AG20443 (cell line): ENCODE measurements at places on chromosomes 7 and 10.

DNA sequence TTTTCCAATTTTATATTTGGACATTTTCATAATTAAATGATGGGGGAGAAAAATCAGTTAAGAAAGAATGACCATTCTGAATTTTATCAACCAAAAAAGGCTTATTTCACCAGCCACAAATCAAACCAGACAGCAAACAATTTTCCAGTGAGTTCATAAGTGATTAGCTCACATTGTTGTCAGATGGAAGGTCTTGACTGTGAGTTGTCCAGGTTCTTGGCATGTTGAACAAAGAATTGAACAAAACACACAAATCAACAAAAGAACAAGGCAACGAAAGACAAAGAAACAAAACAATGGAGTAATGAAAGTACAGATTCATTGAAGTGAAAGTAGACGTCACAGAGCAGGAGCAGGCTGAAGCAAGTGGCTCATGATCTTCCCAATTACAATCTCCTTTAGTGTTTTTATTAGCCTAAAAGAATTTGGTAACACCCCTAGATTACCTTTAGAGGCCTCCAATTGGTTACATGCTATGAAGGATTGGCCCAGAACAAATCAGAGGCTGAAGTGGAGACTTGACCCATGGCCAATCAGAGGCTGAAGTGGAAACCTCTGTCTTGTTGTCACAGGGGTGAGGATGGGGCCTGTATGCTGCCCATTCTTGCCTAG is 248.7 kb downstream of the NEBL start:
- DNase-seq = no peak

DNA sequence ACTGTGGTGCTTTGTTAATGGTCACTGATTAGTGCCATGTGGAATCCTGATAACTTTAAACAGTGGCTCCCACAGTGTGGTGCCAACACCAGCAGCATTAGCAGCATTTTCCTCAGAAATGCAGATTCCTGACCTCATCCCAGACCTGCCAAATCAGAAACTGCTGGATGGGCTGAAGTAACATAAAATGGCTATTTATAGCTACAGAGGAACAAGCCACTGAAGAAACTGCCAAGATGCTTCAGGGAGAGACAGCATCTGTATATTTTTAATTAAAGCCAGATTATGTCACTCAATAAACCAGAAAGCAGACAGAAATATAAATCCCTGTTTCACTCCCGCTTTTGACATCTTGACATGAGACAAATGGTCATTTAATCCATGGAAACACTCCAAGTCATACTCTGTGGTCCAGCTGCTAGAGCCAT is 178.5 kb downstream of the AMPH start:
- DNase-seq = peak; percentile 40

DNA sequence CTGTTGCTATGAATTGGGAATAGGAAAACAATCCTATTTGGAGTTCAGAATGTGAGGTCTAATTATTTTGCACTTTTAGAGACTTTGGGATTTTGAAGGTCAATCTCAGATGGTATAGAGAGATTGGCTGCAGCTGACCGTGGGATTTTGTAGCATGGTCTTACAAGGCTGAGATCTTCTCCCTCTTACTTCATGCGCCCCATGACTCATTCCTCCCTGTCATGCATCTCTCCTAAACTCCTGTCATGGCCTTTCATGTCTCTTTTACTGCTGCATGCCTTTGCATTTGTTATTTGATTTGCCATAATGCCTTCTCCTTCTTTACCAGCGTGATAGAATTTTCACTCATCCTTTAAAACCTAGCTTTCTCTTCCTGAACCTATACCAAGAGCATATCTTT is 133.1 kb downstream of the BBS9 start:
- no peak for DNase-seq

DNA sequence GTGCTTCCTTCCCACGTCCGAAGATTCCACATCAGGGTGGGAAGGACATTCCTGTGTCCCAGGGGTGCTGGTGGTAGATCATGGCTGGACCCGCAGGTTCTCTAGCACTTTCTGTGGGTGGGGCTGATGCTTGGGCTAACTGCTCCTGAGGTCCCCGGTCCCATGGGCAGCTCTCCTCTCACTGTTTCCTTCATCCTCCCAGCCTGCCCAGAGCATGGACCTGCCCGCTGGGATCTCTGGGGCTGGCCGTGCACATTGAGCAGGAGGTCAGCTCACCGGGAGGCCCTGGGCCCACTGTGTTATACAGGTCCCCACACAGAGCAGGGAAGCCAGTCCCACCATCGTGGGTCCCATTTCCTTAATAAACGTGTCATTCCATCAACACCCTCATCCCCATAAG is 502.3 kb downstream of the TCERG1L start:
- DNase-seq = no peak

DNA sequence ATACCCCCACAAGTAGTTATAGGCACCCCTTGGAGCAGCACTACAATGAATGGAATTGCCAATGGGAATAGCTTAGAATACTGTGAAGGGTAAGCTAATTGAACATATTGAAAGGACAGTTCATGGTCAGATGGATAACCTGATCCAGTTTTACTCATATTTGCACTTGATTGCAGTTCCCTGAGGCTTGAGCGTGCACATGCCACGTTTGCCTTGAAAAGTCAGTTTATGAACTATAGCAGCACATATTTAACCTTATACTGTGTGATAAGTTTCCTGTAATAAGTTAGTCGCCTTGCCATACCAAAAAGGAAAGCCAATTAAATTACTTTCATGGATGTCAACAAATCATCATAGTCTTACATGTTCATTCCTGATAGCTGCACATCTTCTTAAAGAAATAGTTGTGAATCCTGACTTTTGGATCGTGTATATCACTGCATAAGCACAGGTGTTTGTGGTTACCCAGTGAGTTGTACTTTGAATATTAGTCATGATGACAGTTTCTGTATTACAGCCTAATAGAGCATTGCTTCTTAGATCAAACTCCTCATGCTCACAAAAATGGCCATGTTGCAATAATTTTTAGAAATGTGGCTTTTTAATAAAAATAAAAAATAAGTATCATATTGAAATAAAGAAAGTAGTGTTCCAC is 21.6 kb downstream of the DNTT start:
- no peak for DNase-seq

GRCh38 chr7:134999136-134999535 is 12.8 kb downstream of the AGBL3 start:
- DNase-seq = no peak

- no peak for DNase-seq
Observed at GRCh38 chr7:1108264-1108920, 20.5 kb downstream of the GPER1 start.

- DNase-seq = peak; percentile 79
Observed at GRCh38 chr7:17963281-17963680, 23.0 kb upstream of the SNX13 start.
